ENCODE measurements at places on chromosomes 1 and 21.

DNA sequence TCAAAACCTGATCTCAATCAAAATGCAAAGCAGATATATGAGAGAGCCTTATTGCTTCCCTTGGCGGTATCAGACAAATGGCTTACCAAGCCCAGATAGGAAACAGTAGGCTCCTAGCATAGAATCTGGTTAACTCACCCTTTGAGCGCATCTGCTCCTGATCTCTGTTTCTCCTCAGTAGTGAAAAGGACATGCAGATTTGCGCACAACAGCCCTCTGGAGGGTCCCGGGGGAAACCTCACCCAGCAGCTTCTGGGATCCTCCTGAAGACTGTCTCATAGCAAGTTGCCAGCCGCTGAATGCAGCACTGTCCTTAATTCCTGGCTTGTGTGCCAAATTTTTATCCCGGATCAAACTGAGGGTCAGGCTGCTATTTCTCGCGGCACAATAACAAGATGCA lies 192.2 kb downstream of the FASLG start:
- no peak for DNase-seq

- no peak for DNase-seq
Observed at GRCh38 chr1:92536211-92536979, 49.7 kb upstream of the GFI1 start.

GRCh38 chr1:228339766-228340685 lies 66.6 kb downstream of the TRIM11 start:
- no peak for DNase-seq

GRCh38 chr1:38524025-38524641 lies 335.4 kb downstream of the RRAGC start:
- no peak for DNase-seq

GRCh38 chr1:24151175-24151533 lies 8.2 kb upstream of the IL22RA1 start:
- no peak for DNase-seq

- no peak for DNase-seq
Observed at GRCh38 chr1:77882411-77882810, 6.0 kb upstream of the NEXN start.
